Fibroblast of mammary gland (primary cell): ENCODE measurements at places on chromosomes 1 and 21.

DNA sequence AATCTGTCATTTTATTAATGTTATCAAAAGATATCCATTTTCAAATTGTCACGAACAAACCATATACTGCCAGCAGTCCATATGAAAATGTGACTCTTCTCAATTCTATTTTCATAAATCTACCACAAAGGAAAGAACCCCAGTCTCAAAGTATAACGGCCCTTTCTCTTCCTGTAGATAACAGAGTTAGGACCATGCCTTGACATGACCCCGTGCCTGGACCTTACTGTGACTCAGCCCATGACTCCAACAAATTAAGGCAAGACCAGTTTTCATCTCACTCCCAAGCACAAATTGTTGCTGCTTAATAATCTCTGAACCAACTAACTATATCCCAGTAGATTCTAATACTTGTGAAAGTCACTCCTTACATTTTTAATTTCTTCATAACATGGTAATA, 124.4 kb upstream of the NFIA start:
- no peak for DNase-seq

- peak; percentile 26 for DNase-seq
Observed at GRCh38 chr1:215992620-215993019, 425.5 kb downstream of the KCTD3 start.

- DNase-seq, result peak; percentile 11
Observed at GRCh38 chr1:869499-870244, 54.1 kb upstream of the SAMD11 start.

DNA sequence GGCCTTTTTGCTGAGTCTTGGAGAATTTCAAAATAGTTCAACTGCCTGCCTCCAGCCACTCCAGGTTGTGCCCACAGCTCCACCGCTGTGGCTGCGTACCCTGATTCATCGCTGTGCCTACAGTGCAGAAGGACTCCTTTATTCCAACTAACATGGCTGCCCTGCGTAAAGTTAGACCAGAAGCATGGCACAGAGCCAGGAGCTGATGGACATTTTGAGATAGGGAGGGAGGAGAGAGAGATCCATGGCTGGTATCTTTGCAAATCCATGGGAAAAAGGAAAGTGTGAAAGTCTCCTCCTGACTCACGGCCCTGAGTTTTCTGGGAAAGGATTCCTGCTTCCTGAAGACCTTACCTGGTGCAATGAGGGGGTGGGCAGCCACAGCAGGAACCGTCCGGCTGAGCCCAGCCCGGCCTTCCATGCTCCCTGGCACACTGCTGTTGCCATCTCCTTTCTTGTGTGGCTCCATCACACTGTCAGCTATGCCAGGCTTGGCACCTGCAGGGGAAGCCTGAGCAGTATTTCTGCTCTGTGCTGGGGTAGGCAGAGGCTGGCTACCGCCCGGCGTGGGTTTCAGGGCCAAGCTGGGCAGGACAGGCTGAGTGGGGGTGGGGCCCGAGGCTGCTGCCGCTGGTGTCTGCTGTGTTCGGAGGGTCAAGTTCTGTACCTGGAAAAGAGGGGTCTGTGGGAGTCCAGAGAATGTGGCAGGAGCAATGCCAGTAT, 46.0 kb upstream of the A3GALT2 start:
- DNase-seq, result no peak

DNA sequence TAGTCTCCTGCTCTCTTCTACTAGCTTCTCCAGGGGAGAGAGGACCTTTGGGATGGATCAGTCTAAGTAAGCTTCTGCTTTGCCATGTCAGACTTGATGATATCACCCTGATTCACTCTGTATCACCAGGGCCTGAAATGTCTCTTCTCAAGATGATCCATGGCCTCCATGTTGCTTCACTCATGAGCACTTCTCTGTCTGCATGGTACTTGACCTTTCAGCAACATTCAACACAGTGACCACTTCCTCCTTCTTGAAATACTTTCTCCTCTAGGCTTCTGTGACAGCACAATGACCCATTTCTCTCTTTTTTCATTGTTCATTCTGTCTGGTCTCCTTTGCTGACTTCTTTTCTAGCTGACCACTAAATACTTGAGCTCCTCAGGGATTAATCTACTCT, 35.3 kb upstream of the NGF start:
- peak; percentile 97 for DNase-seq

GRCh38 chr1:46735708-46736324, 16.9 kb upstream of the EFCAB14 start:
- peak; percentile 65 for DNase-seq

GRCh38 chr1:186901631-186902030, 72.9 kb downstream of the PLA2G4A start:
- no peak for DNase-seq

DNA sequence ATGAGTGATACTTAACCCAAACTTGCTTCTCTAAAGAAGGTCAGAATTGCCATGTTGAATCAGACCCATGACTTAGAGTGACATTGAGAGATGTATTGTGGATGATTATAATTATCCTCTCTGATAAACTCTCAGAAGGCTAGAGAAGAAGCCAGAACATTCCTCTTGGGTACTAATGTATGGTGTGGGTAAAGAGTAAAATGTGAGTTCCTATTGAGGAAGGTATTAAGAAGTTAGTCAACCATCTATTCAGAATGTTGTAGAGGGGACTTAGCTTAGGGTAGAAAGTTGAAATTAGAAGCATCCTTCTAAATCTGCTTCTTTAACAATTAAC, 7.3 kb downstream of the GMEB1 start:
- DNase-seq, result no peak

DNA sequence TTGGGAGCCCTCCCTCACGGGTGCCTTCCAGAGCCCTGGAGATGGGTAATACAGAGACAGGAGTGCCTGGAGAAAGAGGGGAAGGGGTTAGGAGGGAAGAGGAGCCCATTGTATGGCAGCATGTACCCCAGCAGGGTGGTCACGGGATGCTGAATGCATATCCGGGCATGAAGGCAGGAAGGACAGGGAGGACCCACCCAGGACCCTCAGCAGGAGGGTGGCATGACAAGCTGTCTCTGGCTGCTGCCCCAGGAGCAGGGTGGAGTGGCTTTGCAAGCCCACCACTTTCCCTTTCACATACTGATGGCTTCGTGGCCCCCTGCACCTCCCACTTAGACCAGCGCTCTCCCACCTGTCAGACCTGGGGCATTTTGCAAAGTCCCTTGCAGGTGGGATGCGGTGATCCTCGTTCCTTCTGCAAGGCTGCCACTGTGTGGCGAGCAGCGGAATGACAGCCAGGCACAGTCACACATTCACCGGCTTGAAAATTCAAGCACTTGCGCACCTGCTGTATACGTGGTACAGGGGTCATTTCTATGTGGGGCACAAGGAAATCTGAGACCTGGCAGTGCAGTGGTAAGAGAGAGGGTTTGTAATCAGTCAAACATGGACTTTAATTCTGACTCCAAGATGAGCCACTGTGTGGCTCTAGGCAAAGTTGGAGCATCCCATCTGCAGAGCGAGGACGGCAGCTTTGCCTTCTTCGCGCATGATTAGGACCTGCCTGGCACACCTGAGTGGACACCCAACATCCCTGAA, 53.2 kb upstream of the TMEM51 start:
- peak; percentile 31 for DNase-seq

- DNase-seq, result no peak
Observed at GRCh38 chr1:115473986-115474565, 136.0 kb upstream of the NGF start.
